NCI-H2227 treated with DMSO at 0.1 percent for 48 hours (cell line): ENCODE measurements at places on chromosomes 2 and 18.

- DNase-seq: no peak
These were observed 43.7 kb upstream of the STAM2 start for GRCh38 chr2:152219077-152219828.

DNA sequence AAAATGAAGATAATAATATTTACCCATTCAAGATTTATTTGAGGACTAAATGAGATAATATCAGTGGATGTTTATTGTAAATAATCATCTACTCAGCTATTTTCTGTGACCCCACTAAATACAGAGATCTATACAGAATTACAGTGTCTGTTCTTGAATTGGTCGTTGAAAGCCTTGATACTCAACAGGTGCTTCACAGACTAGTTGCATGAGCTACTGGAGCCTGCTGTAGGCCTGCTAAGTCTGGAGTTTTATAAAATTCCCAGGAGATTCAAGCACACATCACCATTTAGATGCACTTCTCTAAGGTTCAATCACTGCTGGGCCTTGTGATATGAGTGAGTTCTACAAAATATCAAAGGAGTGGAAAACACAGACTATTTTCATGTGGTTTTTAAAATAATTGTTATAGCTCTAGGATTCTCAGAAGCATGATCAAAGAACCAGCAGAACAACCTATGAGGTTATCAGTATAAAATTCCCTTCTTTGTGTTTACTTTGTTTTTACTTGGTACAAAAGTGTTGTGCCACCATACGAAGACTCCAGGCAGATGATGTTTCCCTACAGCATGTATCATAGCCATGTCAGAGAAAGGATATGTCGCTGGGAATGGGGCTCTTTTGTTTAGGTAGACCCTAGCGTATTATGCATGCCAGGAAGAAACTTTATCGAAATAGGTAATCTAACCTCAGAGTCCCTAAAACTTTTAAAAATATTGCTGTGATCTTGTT lies 7.1 kb downstream of the SULT1C4 start:
- no peak for DNase-seq

GRCh38 chr18:10378688-10379420 lies 75.6 kb upstream of the APCDD1 start:
- DNase-seq: no peak

DNA sequence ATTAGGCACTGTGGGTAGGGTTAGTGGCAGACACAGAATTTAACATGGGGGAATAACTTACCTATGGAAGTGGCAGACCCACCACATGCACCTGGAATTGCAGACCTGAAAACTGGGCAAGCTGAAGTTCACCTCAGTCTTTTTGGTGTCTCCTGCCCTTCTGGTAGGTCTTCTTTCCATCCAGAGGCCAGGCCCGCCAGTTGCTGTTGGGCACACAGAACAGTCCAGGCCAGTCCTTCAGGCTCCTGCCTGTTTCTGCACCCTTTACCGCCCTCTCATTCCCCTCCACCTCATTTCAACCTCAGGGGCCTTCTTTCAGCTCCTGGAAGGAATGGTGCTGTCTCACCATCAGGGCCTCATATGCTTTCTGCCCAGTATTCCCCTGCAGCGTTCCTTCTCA lies 358.9 kb upstream of the ETAA1 start:
- DNase-seq: no peak

GRCh38 chr2:134169788-134170187 lies 84.1 kb upstream of the MGAT5 start:
- no peak for DNase-seq

DNA sequence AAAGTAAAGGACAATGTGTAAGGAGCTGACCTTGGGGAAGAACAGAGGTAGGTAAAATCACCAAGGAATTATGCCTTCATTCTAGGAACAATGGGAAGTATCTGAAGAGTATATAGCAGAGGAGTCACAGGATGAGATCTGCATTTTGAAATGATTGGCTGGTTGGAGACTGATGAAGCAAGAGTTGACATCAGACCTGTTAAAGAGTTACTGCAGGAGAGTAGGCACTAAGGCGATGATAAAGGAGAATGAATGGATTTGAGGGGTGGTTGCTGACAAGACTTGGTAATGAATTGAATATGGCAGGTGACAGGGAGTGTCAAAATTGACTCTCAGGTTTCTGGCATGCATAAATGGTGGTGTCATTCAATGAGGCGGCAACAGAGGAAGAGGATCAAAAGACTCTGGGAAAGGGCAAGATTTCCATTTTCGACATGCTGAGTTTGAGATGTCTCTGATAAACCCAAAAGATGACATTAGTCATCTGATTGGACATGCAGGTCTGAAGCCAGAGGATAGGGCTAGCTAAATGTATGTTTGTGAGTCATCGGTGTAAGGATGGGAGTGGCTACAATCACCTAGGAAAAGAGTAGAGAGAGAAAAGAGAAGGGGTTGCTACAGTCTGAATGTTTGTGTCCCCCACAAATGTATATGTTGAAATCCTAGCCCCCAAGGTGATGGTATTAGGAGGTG lies 236.5 kb downstream of the DYM start:
- no peak for DNase-seq

DNA sequence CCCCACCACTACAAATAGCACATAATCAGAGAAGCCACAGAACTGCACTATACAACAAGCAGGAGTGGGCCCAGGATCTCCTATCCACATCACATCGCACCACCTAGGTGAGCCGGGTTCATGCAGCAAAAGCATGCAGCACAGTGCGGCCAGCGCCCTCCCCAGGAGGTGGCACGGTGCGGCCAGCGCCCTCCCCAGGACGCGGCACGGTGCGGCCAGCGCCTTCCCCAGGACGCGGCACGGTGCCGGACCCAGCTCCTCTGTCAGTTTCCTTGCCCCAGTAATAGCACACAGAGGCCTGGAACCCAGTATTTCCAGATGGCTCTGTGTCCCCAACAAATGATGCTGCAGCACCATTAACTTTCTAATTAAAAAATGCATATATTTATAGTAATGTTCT lies 114.1 kb downstream of the EIPR1 start:
- no peak for DNase-seq

DNA sequence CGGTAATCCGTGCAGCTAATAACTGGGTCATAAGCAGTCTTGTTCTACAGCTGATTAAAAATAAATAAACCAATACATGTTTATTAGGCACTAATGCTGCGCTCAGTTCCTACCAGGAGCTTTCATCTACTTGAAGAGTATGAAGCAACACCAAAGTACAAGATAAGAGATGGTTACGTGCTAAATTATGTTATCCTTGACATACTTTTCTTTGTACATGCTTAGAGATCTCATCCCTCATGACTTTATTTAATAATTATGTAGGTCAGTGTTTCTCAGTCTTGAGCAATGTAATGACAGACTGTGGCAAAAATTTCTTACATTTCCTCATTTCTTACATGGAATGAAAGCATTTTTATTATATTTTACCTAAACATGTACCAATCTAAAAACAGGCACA lies 54.6 kb upstream of the COBLL1 start:
- no peak for DNase-seq

DNA sequence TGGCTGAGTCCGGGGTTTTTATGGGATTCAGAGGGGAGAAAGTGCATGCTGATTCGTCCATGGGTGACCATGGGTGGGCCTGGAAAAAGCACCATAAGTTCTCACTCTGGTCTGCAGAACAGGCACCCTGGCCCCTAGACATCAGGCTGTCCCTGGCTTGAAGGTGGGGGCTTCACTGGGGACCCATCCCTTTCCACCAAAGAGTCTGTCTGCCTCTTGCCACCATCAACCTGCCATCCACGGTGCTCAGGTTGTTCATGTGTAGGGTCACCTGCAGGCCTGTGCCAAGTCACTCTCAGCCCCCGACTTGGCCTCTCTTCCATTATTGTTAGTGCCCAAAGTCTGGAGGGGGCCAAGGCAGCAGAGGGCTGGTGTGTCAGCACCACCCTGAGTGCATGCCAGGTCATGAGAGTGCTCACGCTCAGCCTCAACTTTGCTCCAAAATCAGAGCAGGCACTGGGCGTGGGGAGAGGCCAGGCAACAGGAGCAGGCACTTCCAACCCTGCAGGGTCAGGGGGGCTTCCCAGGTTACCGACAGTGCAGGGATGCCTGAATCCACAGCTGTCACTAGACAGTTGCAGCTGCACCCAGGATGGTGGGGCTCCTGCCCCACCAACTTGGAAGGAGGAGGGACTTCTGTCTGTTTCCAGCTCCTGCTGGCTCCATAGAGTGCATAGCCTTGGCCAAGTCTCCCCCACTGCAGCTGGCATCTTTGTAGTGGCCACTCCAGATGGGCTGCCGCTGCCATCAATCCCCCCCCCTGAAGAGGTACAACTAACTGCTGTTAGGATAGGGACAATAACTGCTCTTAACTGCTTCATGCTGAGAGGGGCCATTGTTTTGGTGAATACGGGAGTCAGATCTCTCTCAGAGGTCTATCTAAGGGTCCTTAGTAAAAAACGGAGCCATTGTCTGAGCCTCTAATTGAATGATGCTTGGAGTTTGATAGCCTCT lies 209.3 kb downstream of the AKAIN1 start:
- no peak for DNase-seq

DNA sequence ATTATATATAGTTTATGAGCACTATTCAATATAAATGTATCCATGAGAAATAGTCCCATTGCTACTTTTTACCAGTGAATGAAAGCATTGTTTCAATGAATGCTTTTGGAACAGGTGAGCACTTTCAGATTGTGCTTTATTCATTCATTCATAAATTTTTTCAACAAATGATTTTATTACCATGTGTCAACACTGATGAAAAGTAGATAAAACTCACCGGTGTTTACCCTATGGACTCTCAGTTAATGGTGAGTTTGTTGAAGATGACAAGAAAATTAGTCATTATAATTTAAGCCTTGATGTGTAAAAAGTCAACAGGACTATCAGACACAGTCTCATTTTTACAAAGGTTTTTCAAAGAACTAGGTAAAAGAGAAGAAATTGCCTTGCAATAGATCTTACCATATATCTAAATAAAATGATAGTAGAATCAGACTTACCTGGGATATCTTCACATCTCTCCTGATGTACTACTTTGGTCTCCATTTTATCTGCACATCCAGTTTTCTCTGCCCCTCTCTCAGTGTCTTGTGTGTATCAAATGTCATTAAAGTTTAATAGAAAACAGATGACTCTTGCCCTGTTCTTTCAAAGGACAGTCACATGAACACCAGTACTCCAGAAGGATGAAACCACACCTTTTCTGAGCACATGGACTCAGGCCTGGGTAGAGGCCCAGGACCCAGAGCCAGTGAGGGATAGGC lies 325.3 kb upstream of the RND3 start:
- no peak for DNase-seq
